ENCODE measurements at places on chromosomes 2 and 18.
A peak's percentile ranks its signal among the peaks of the same experiment; 100 is the strongest.

DNA sequence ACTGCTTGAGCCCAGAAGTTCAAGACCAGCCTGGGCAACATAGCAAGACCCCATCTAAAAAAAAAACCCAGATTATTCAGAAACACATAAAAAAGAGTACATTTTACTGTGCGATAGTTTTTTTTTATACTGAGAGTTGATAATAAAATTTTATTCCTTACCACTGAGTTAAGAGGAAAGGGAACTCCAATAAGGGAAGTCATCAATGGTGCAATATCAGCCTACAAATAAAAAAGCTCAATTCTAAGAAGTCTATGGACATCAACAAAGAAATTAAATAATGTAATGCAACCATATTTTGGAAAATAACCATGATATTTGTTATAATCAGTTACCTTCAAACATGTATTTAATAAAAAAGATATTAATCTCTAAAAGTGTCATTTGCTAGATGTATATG is 46.6 kb downstream of the PIGN start:
- DNase-seq, result no peak

DNA sequence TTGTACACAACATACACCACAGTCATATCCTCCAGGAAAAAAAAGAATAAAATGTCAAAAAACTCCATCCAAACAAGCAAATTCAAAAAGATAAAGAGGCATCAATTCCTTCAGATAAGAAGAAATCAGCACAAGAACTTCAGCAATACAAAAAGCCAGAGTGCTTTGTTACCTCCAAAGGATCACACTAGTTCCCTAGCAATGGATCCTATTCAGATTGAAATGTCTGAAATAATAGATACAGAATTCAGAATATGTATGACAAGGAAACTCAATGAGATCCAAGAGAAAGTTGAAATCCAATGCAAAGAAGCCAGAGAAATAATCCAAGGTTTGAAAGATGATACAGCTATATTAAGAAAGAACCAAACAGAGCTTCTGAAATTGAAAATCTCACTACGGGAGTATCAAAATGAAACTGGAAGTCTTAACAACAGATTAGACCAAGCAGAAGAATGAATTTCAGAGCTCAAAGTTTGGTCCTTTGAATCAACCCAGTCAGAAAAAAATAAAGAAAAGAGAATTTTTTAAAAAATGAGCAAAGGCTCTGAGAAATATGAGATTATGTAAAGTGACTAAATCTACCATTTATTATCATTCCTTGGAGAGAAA is 80.6 kb downstream of the TRABD2A start:
- no peak for DNase-seq

DNA sequence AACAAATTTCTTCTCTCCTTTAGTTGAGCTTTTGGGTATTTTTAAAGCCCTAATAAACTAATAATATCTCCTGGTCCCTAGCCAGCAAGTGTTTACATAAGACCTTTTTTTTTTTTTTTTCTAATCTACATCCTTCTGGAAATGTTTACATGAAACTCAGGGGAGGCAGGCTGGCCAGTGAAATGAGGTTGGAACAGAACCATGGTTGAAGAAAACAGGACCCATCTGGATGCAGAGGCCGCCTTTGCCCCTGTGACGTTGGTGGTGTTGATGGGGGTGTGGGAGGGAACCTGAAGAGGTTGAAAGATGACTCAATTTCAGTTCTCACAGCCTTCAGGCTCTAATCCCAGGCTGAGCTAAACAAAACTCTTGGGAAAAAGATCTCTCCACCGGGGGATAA is 118.5 kb downstream of the NRP2 start:
- no peak for DNase-seq

GRCh38 chr18:52387175-52387574 is 47.2 kb downstream of the DCC start:
- no peak for DNase-seq

DNA sequence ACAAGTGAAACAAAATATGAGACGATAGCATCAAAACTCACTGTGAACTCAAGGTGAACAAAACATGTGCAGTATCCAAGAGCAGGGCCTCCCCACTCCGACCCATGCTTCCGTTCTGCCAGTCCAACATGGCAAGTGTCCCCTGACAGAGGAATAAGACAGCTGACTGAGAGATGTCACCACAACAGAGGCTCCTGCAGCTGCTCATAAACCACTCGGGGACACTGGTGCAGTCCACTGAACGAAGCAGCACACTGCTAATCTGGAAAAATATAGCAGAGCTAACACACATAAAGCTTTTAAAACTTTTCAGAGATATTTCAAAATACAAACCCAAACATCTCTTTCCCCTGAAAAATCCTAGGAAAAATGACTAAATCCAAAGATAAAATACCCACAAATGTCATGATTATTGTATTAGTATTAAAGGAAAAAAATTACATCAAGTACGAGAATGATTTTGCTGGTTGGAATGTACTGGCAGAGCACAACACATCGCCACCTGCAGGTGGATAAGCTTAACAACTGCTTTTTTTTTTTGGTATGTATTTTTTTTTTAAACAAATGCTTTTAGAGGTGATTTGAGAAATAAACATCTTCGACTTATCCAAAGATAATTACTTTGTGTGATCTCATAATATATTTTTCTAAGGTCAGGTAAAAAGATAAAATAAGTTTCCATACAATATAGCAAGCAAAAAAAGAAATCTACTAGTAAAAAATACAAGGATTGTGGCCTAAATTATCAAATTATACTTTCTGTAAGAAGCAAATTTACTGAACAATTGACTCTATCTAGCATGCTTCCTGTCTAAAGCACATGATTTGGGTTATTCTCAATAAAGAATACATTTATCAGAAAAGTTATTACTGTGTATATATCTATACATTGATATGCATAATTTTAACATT is 18.6 kb downstream of the THADA start:
- peak; percentile 61 for DNase-seq

GRCh38 chr2:41498781-41499180 is 549.0 kb upstream of the PKDCC start:
- DNase-seq, result no peak

DNA sequence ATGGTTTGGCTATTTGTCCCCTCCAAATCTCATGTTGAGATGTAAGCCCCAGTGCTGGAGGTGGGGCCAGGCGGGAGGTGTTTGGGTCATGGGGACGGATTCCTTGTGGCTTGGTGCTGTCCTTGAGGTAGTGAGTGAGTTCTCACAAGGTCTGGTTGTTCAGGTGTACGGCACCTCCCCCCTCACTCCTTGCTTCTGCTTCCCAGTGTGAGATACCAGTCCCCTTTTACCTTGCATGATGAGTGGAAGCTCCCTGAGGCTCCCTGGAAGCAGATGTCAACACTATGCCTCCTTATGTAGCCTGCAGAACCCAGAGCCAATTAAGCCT is 232.6 kb downstream of the LDLRAD4 start:
- DNase-seq, result no peak

DNA sequence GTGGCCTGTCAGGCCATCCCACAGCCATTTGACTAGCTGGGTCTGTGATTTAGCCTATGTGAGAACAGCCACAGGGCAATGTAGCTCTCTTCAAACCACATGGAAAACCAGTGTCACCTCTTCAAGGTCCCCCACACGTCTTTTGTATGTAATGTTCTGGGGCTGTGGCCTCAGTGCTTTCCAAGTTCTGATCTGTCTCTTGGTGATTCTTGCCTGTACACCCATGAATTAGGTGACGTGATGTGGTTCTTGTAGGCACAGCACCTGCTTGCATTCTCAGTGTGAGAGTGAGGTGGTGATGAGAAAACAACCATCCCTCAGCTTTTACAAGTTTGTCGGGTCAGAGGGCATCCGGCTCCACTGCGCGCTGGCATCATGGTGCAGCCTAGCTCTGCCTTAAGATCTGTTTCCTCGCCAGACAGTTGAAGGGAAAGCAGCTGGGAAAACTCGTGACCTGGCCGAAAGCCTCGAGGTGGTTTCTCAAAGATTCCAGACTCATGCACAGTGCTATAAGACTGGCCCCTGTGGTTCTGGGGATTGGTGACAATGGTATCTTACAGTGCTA is 125.8 kb downstream of the TANC1 start:
- DNase-seq, result no peak

DNA sequence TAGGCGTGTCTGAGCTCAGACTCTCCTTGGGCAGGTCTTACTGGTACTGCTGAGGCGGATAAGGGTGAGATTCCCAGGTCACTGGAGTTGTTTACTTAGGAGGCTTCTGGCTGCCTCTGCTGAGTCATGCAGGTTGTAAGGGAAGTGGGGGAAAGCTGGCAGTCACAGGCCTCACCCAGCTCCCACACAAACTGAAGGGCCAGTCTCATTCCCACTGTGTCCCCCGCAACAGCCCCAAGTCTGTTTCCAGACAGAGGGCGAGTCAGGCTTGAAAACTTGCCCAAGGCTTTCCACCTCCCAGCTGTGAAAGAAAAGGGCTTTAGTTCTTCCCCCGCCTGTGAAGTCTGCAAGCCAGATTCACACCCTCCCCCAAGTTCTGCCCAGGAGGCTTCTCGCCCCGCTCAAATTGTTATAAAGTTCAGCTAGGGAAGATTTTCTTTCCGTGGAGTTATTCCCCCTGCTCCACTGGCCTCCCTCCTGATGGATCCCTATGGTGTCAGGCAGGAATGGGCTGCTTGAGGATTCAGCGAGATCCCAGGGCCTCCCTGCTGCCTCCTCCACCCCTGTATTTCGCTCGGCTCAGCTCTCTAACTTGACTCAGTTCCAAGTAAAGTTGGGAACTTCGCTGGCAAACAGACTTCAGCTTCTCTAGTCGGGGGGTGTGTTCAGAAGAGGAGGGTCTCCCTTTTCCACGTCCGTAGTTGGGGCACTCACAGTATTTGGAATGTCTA is 248.6 kb downstream of the NR4A2 start:
- DNase-seq, result no peak

DNA sequence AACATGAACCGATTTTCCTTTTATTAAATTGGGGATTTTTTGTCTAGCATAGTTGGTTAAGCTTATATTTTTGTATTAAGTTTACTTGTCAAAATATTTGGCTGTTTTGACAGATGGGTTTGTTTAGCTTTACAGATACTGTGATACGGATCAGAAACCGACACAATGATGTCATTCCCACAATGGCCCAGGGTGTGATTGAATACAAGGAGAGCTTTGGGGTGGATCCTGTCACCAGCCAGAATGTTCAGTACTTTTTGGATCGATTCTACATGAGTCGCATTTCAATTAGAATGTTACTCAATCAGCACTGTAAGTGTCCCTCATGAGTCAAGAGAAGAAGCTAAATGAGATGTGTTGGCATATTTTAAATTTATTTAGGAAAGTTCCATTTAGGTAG is 8.5 kb downstream of the PDK1 start:
- DNase-seq, result no peak
